NCI-H1417 (cell line): ENCODE measurements at places on chromosomes 1 and 21.

GRCh38 chr1:59766227-59766855 is 48.4 kb upstream of the HOOK1 start:
- DNase-seq, result no peak

GRCh38 chr1:234326497-234327366 is 46.5 kb upstream of the COA6 start:
- peak; percentile 44 for DNase-seq

GRCh38 chr1:91578320-91579109 is 77.9 kb downstream of the CDC7 start:
- DNase-seq, result no peak

DNA sequence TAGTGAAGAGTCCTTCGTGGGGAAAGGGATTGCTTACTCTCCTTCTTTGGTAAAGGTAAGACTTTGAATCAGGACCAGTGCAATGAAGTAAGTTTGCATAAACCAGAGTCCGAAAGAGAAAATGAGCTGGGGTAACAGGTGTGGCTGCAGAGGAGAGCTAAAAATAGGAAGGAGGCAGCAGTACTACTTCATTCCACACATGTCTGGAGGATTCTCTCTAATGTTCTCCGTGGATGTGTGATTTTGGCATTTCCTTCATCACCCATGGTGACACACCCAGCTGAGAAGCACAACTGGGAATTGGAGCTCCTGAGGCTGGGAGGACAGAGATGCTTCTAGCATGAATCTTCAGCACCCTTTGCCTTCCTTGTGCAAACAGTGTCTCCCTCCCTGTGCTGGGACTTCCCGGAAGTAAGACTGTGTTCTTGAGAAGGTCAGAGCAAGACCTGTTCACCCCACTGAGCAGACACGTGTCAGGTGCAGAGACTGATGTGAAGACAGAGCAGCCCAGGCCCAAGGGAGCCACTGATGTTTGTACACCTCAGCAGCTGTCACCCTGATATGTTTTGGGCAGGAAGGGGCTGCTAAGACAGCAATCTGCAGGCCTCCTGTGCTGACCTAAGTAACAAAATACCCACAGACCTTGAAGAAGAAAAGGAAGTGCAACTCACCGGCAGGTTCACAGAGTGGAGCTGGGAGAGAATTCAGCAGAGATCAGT is 13.3 kb downstream of the FCRL1 start:
- DNase-seq, result no peak

DNA sequence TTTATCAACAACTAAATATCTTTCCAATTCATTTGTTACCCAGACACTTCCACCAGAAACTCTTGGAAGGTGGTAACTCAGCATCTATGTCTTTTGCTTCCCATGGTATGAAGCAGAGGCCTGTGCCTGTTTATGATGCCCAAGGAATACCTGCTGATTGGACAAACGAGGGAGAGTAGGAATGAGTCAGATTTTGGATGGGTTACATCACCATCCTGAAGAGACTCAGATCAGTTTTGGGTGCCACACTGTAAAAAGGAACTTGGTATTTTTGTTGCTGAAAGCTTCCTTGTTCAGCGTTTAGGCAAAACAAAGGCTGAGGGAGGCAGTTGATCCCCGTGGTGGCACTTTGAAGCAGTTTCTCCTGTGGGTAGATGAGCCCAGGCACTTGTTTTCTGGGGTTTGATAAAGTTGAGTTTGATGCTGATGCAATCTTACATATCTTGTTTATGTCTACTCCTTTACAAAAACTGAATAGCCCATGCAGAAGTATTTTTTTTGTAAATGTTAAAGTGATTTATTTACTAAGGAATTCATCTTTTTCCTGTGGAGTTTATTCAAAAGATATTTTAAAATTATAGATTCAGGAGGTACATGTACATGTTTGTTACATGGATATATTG is 26.7 kb upstream of the CYP4X1 start:
- no peak for DNase-seq

- no peak for DNase-seq
These were observed 79.7 kb upstream of the MARK1 start for GRCh38 chr1:220448217-220448616.
